Bronchial epithelial cell (primary cell): ENCODE measurements at places on chromosomes 5 and 9. TPM values are rescaled to one million over a fixed set of nuclear protein-coding genes. Genes with fewer than 3 reads are reported as not detected.

C7 gene
- under 0.01 TPM in 1 of 2 replicates, not detected in the other for total RNA-seq

PCDHA13 gene
- total RNA-seq = 0.13 and 0.26 TPM in 2 replicates

SPINK7 gene
- 13.7 and 23.4 TPM in 2 replicates for total RNA-seq

NIPBL gene
- 20.0 and 26.5 TPM in 2 replicates for total RNA-seq

BAAT gene
- total RNA-seq = 0.13 and 0.26 TPM in 2 replicates

NRG2 gene
- under 0.01 TPM in 2 replicates for total RNA-seq

ALDOB gene
- total RNA-seq = 0.13 TPM in 1 of 2 replicates, not detected in the other

DMRT2 gene
- 0.38 and 0.53 TPM in 2 replicates for total RNA-seq

PPP2R2B gene
- total RNA-seq = under 0.01 TPM in 1 of 2 replicates, not detected in the other

ZNF169 gene
- 4.7 TPM in 2 replicates for total RNA-seq

PTGR1 gene
- total RNA-seq = 67.9 and 70.4 TPM in 2 replicates

ZNG1A gene
- total RNA-seq = 59.9 and 78.5 TPM in 2 replicates

SPATA31D4 gene
- not detected in 2 replicates for total RNA-seq

LPAR1 gene
- total RNA-seq = 9.0 and 16.8 TPM in 2 replicates

MARCHF6 gene
- total RNA-seq = 62.7 and 65.0 TPM in 2 replicates

RASGRF2 gene
- total RNA-seq = 0.26 and 0.53 TPM in 2 replicates

RANBP17 gene
- 6.8 and 10.6 TPM in 2 replicates for total RNA-seq

NR5A1 gene
- total RNA-seq = not detected in 2 replicates

TLR4 gene
- total RNA-seq = 0.13 and 0.26 TPM in 2 replicates

COL23A1 gene
- total RNA-seq = 0.13 and 0.26 TPM in 2 replicates

IL5 gene
- not detected in 2 replicates for total RNA-seq
